ENCODE measurements at places on chromosomes 7 and 10. TPM values are rescaled to one million over a fixed set of nuclear protein-coding genes. Genes with fewer than 3 reads are reported as not detected.

GRCh38 chr7:44386139-44386913 lies 60.9 kb upstream of the CAMK2B start:
- H3K4me3 ChIP-seq = no peak overlapping the region
- H3K36me3 ChIP-seq = peaks cover 33% of the 10 kb centered on the region
- H3K27ac ChIP-seq = no peak overlapping the region
- DNase-seq = no peak

The STN1 gene
- 15.8 TPM for total RNA-seq

- no peaks in the 10 kb centered on the region for H3K4me1 ChIP-seq
- no peak for DNase-seq
- H3K36me3 ChIP-seq = no peaks in the 10 kb centered on the region
- no peak overlapping the region for H3K4me3 ChIP-seq
- H3K27ac ChIP-seq = no peak overlapping the region
Observed at GRCh38 chr7:122651451-122651850, 47.5 kb downstream of the RNF133 start.

The BLVRA gene
- total RNA-seq = 53.8 TPM

DNA sequence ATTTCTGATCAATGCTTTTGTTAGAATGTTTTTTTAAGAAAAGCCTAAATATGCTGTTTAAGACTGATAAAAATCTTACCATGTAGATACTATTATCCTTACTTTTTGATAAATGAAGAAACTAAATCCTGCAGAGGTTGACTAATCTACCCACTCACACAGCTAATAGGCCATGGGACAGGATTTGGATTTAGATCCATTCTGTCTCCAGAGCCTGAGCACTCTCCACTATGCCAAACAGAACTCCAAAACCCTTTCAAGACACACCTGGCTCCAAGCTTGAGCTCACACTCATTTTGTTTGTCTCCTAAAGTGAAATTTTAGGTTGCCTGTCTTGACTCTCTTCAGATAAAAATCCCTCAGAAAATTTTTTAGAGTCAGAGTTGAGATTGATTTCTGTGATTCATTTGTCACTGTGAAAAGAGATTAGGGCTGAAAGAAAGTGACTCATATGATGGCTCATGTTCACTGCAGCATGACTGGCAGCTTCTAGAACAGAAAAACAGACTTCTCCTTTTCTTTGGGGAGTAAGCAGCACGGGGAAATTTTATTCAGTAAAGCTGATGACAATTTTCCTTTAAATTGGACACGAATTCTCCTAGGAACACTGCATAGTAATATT lies 132.3 kb upstream of the POT1 start:
- no peaks in the 10 kb centered on the region for H3K36me3 ChIP-seq
- peak overlapping the region; percentile 64 for H3K27ac ChIP-seq
- DNase-seq = no peak
- peaks cover 5% of the 10 kb centered on the region for H3K27me3 ChIP-seq
- H3K4me3 ChIP-seq = no peak overlapping the region

GRCh38 chr10:99782447-99783286 lies at the start of gene ABCC2:
Gene ABCC2 (plus strand): TSS chr10:99782640. CDS start chr10:99782845, 205 bp downstream.
- DNase-seq = no peak
- H3K36me3 ChIP-seq = no peaks in the 10 kb centered on the region
- H3K4me3 ChIP-seq = no peak within 1 kb of the TSS

- peak overlapping the region; percentile 99 for H3K27ac ChIP-seq
- no peaks in the 10 kb centered on the region for H3K36me3 ChIP-seq
- H3K4me1 ChIP-seq = peaks cover 49% of the 10 kb centered on the region
- H3K27me3 ChIP-seq = no peaks in the 10 kb centered on the region
- DNase-seq = no peak
- H3K4me3 ChIP-seq = peak overlapping the region; percentile 89
Observed at GRCh38 chr7:32890010-32890792, 1.4 kb downstream of the KBTBD2 start.

DNA sequence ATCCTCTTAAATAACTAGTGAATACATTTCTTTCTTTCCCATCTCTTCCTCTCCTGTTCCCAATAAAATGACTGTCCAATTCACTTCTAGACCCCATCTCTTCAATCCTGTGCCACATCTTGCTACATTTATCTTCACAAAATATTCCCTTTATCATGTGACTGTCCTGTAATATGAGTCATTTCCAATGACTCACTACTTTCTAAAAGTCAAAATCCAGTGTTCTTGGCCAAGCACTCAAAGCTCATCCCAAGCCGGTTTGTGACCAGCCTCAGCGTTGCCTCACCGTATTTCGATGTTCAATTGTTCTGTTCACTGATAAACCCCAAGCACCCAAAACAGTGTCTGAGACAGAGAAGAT lies 104.7 kb downstream of the PARD3 start:
- H3K4me1 ChIP-seq = peaks cover 41% of the 10 kb centered on the region
- H3K4me3 ChIP-seq = no peak overlapping the region
- H3K27ac ChIP-seq = peak overlapping the region; percentile 72
- H3K27me3 ChIP-seq = no peaks in the 10 kb centered on the region
- DNase-seq = no peak
- H3K36me3 ChIP-seq = no peaks in the 10 kb centered on the region

- H3K4me1 ChIP-seq = peaks cover 18% of the 10 kb centered on the region
- no peak overlapping the region for H3K4me3 ChIP-seq
- no peaks in the 10 kb centered on the region for H3K36me3 ChIP-seq
- no peaks in the 10 kb centered on the region for H3K27me3 ChIP-seq
- peak overlapping the region; percentile 89 for H3K27ac ChIP-seq
- DNase-seq = no peak
Observed at GRCh38 chr7:96388166-96388565, 66.3 kb upstream of the SLC25A13 start.

DNA sequence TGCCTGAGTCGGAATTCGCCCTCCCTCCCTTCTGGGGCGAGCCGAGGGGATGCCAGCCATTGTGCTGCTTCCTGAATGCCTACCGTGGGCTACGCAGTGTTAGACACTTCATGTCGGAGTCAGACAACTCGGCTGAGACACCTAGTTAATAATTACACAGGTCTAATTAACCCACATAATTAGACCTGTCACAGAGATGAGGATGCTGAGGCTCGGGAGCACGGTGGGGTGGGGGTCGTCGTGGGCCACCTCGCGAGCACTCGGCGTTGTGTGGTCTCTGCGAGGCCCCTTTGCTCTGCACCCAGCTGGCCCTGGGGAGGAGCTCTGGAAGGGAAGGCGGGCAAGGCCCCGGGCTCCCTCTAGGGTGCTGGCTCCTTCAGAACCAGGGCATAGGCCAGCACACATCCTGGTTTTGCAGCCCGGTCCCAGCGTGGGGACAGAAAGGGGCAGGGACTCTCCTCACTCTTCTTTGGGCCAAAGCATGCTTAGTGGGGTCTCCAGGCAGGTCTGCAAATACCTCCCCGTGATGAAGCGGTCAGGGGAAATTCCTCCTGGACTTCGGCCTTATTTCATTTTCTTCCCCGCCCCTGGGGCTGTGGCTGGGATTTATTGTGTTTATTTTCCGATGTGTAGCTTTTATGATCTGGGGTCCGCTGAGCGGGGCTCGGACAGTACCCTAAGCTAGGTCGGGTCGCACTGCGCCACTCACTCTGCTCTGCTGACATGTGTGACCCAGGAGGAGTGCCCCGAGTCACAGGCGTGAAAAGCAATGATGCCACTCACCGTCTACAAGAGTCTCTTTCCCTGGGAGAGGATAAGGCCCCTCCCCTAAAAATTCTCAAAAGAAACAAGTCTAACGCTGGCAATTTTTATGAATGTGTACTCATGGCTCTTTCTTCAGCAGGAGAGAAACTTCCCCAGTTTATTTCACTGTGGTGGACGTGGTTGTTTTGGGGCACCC lies 4.9 kb upstream of the FOXL3 start:
- H3K4me1 ChIP-seq = no peaks in the 10 kb centered on the region
- H3K4me3 ChIP-seq = no peak overlapping the region
- peaks cover 1% of the 10 kb centered on the region for H3K36me3 ChIP-seq
- peak; percentile 82 for DNase-seq
- peaks cover 42% of the 10 kb centered on the region for H3K27me3 ChIP-seq

GRCh38 chr7:154620141-154620755 lies 382.7 kb downstream of the PAXIP1 start:
- H3K4me1 ChIP-seq = no peaks in the 10 kb centered on the region
- no peaks in the 10 kb centered on the region for H3K27me3 ChIP-seq
- H3K36me3 ChIP-seq = no peaks in the 10 kb centered on the region
- no peak overlapping the region for H3K27ac ChIP-seq
- no peak overlapping the region for H3K4me3 ChIP-seq

GRCh38 chr7:131683536-131684125 lies 127.2 kb upstream of the PODXL start:
- no peak overlapping the region for H3K4me3 ChIP-seq
- no peaks in the 10 kb centered on the region for H3K4me1 ChIP-seq
- DNase-seq = no peak
- H3K27ac ChIP-seq = no peak overlapping the region
- no peaks in the 10 kb centered on the region for H3K36me3 ChIP-seq

The SORCS3 gene
- total RNA-seq = not detected

GRCh38 chr7:82548141-82548688 lies 104.6 kb upstream of the CACNA2D1 start:
- H3K4me1 ChIP-seq = no peaks in the 10 kb centered on the region
- DNase-seq = no peak
- peaks cover 3% of the 10 kb centered on the region for H3K36me3 ChIP-seq
- H3K4me3 ChIP-seq = no peak overlapping the region

DNA sequence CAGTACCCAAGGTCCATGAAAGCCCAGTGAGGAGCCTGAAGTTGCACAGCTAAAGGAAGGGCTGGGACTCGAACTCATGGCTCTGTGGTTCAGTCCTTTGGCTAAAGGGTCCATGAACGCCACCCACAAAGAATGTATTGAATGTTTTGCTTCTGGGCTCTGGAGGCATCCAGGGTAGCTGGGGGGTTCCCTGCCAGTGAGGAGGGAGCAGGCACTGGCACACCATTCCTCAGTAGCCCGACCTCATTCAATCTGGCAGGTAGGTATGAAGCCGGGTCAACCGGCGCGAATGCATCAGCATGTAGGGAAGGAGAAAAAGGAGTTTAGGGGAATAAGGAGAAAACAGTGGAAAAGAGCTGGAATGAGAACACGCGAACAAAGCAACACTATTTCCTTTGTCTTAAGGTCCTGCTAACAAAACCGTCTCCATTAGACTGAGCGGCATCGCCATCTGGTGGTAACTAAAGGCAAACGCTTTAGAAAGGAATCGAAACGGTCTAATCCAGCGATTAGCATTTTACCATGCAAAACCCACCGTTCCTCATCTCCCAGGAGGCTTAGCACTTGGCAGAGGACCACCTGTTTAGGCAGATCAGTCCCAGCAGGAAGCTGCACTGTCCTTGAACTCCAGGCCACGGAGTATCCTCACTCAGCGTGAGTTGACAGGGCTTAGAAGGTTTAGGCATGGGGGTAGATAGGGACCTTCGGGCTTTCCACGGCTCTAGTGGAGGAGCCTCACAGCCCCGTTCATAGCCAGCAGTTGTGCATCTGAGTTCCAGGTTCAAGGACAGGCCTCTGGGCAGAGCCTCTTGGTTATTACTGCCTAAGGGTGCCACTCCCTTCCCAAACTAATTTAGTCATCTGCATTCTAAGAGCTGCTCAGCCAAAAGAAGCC lies 122.8 kb downstream of the UBE2H start:
- peaks cover 84% of the 10 kb centered on the region for H3K4me1 ChIP-seq
- no peak overlapping the region for H3K4me3 ChIP-seq
- H3K36me3 ChIP-seq = peaks cover 30% of the 10 kb centered on the region
- no peak for DNase-seq

DNA sequence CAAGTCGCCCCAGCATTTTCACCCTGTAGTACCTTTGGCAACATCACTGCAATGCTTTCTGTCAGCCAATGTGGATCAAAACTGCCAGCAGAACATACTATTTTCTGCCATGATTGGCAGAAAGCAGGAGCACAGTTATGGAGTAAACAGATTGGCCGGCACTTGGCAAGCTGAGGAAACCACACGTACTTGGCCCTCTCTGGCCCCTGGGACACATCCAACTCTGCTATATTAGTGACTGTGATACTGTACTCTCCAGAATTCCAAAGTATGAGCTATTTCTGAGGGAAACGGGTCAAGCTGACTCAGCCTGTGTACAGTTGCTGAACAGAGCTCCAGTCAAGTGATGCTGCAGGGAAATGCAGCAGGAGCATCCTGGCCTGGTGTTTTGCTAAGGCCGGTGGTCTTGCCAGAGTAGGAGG lies 39.8 kb upstream of the LANCL2 start:
- DNase-seq = no peak
- H3K4me1 ChIP-seq = peaks cover 10% of the 10 kb centered on the region

DNA sequence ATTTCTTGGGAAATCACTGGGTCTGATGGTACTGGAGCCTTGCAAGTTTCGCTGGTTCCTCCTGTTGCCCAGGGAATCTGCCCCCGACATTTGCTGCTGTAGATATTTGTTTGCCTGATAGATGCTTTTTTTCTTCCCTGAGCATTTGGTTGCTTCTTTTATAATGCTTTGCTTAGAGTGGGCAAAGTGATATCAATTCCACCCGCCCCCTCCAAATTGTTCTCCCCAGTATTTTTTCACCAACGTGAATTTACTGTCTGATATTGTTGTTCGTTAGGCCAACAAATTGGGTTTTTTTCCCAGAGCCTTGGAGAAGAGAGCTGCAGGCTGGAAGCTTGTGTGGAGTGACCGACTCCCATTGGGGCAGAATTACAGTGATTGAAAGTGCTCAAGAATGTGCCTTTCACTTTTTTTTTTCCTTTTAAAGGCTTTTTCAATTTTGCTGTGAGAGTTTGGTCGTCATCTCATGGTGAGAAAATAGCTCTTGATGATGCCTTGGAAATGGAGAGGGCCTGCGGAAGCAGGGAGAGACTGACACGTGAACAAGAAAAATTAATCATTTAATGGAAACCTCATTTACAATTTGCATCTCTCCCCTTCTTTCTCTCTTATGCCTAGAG lies 2.5 kb downstream of the GRK5 start:
- no peaks in the 10 kb centered on the region for H3K27me3 ChIP-seq
- H3K36me3 ChIP-seq = no peaks in the 10 kb centered on the region
- H3K27ac ChIP-seq = peak overlapping the region; percentile 89
- DNase-seq = no peak
- peak overlapping the region; percentile 87 for H3K4me3 ChIP-seq

The GHRHR gene
- total RNA-seq = not detected

The IKZF1 gene
- total RNA-seq = not detected

GRCh38 chr7:157046681-157047080 lies 36.2 kb upstream of the MNX1 start:
- peaks cover 15% of the 10 kb centered on the region for H3K27me3 ChIP-seq
- H3K4me1 ChIP-seq = peaks cover 4% of the 10 kb centered on the region
- H3K4me3 ChIP-seq = no peak overlapping the region
- H3K36me3 ChIP-seq = no peaks in the 10 kb centered on the region
- no peak overlapping the region for H3K27ac ChIP-seq

- no peak overlapping the region for H3K4me3 ChIP-seq
- no peaks in the 10 kb centered on the region for H3K36me3 ChIP-seq
- no peak overlapping the region for H3K27ac ChIP-seq
- DNase-seq = no peak
- H3K4me1 ChIP-seq = peaks cover 3% of the 10 kb centered on the region
Observed at GRCh38 chr7:24912874-24913514, 67.0 kb downstream of the OSBPL3 start.

DNA sequence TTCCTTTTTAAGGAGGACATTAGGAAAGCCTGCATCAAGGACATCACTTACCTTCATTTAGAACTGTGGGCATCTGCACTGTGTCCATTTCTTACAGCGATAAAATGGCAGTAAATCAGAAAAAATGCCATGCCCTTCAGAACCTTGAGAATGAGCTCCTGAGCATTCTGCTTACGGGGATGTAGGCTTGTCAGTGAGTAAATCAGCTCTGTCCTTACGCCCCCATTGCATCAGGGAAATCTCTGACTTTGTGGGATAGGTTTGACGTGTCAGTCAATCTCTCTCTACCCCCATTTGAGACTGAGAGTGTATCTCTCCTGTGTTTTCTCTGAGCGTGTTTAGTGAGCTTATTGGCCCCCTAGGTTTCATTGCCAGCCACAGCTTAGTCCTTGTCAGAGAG lies 837.1 kb downstream of the LRMDA start:
- no peak for DNase-seq
- no peaks in the 10 kb centered on the region for H3K27me3 ChIP-seq
- H3K4me1 ChIP-seq = no peaks in the 10 kb centered on the region
- H3K27ac ChIP-seq = no peak overlapping the region
- H3K36me3 ChIP-seq = no peaks in the 10 kb centered on the region
- no peak overlapping the region for H3K4me3 ChIP-seq

The RASSF4 gene
- 24.6 TPM for total RNA-seq

The SNX8 gene
- 45.4 TPM for total RNA-seq
